T-helper 22 cell (primary cell): ENCODE measurements at places on chromosomes 13 and 19.

DNA sequence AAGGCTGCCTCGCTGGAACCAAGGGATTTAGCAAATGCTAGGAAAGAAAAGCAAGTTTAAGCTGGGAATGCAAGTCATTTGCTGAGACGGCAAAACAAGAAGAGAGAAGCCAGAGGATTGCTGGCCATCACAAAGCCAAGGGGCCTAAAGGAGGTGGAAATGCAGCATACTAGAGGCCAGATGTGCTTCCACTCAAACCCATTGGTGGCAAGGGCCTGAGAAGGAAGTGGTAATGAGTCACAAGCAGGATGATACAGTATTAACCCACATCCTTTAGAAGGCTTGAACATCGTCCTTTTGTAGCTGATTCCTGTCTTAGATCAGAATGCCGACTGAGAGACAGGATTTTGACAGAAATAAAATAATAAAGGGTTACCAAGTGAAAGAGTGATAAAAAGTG is 68.2 kb downstream of the ITGBL1 start:
- no peak for DNase-seq

DNA sequence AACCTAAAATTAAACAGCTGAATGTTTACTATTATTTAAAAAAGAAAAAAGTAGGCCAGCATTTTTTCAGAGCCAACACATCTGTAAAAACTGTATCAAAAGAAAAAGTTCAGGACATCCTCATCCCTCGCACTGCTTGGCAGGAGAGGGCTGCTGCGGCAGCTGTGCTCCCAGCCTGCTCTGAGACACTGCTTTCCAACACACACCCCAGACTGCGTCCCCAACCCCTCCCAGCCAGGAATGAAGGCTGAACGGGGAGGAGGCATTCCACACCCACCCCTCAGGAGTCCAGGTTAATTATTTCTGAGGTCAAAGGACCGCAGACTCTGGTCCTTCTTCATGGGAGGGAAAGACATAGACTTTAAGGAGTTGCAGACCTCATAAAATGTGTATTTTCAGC is 43.1 kb downstream of the COL4A1 start:
- no peak for DNase-seq

DNA sequence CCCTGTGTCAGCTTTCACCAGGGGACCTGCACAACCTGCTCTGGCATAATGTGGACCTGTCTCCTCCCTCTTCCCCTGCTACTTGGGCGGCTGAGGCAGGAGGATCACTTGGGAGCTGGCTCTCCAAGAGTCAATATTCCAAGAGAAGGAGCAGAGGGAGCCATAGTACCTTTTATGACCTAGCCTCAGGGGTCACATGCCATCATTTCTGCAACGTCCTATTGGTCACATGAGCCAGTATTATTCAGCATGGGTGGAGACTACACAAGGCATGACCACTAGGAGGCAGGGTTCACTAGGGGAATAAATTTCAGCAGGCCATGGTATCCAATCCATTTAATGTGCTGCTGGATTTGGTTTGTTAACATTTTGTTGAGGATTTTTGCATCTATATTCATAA is 12.0 kb upstream of the SHFL start:
- DNase-seq: no peak

- DNase-seq: peak; percentile 39
Observed at GRCh38 chr19:45424191-45425058, 708 bp upstream of the ERCC1 start.

GRCh38 chr19:14515501-14516047 is 2.6 kb downstream of the DNAJB1 start:
- DNase-seq: no peak

DNA sequence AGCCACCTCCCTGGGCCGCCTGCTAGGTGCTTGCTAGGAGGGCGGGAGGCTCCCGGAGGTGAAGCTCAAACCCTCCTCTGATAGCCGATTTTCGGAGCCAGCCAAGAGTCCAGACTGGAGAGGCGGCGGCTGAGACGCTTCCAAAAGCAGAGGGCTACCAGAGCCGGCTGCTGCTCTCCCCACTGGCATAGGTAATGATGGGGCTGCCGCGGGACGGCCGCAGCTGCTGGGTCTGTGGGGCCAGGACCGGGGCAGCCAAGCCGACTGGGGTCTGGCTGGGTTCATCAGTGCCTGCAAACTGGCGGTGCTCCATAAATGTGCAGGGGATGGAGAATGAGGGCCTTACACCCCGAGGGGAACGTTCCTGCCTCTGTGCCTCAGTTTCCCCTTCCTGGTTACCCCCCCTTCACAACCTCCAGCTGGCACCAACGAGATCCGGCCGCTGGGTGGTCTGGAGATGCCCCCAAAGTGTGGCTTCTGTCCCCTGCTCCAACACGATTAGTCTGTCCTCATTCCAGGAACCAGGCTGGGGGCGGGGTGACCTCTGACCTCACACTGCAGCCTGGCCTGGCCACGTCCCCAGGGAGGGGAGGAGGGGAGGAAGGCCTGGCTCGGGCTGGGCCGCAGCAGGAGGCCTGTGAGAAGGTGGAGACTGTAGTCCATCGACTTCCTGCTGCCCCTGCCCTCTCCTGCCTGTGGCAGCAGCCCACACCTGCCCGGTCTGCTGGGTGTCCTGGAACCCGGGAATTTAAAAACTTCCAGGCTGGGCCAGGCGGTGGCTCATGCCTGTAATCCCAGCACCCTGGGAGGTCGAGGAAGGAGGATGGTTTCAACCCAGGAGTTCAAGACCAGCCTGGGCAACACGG is 3.8 kb upstream of the WDR18 start:
- no peak for DNase-seq

GRCh38 chr13:20721454-20722357 is 18.2 kb downstream of the IL17D start:
- no peak for DNase-seq

DNA sequence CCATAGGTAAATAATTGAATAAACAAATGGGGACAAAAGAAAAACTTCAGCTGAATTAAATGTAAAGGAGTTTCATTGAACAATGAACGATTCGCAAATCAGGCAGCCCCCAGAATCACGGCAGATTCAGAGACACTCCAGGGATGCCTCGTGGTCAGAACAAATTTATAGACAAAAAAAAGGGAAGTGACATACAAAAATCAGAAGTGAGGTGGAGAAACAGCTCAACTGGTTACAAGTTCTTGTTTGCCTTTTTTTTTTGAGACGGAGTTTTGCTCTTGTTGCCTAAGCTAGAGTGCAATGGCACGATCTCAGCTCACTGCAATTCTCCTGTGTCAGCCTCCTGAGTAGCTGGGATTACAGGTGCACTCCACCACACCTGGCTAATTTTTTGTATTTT is 5.7 kb downstream of the ZNF566 start:
- no peak for DNase-seq

DNA sequence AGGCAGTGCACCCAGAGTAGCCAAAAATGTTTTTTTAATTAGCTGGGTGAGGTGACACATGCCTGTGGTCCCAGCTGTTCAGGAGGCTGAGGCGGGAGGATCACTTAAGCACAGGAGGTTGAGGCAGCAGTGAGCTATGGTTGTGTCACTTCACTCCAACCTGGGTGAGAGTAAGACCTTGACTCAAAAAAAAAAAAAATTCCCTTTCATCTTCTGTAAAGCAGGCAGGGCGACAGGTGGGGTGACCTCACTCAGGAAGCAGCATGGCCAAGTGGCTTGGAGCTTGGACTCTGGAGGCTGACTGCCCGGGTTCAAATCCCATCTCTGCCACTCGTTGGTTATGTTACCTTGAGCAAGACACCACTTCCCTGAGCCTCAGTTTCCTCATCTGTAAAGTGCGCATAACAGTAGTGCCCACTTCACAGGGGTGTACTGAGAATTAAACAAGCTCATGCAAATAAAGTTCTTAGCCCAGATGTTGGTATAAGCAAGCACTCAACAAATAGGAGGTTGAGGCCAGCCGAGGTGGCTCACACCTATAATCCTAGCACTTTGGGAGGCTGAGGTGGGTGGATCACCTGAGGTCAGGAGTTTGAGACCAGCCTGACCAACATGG is 48.3 kb downstream of the MAP4K1 start:
- DNase-seq: no peak

DNA sequence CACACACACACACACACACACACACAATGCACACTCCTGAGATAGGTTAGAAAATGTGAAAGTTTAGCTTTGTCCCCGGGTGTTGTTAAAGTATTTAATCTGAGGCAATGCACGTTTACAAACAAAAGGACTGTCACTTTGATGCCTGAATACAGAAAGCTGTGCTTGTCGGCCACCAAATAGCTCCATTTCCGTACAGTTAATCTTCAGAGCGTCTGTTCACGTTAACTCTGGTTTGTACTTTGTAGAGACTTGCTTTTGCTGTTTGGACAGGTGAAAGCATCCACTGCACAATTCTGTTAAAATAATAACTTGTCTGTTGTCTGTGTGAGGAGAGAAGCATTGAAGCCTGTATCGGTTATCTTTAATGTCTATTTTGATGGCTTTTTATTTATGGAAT is 267.8 kb downstream of the FGF9 start:
- no peak for DNase-seq
